ENCODE measurements at places on chromosomes 2 and 18.

DNA sequence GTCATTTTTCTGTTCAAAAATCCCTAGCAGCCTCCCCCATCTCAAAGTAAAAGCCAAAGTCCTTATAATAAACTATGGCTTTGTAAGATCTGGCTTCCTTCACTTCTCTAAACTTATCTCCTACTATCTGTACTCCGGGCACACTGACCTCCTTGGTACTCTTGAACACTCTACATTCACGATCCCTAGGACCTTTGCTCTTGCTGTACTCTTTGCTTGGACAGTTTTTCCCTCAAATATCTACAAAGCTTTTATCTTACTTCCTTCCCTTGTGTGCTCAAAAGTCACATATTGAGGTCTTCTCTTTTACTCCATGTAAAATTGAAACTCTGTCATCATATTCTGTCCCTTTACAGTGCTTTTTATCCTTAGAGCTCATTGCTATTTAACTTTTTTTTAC is 616.6 kb downstream of the IRS1 start:
- no peak for DNase-seq

DNA sequence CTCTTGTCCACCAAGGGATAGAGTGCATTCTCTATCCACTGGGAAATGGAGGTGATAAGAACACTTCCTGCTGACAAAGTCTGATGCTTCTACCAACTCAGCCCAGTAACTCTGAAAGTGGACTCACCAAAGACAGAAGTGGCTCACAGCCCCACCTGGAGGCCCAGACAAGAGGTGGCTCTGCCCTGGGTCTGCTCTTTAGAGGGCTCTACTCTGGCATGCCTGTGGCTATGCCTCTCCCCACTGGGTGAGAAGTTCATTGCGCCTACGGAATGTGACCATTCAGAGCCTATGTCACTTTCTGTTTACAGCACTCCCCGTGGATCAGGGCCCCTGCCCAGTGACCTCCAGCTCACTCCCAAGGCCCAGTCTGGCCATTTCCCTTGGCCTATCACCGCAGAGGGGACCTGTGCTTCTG is 13.5 kb upstream of the XDH start:
- DNase-seq, result no peak

DNA sequence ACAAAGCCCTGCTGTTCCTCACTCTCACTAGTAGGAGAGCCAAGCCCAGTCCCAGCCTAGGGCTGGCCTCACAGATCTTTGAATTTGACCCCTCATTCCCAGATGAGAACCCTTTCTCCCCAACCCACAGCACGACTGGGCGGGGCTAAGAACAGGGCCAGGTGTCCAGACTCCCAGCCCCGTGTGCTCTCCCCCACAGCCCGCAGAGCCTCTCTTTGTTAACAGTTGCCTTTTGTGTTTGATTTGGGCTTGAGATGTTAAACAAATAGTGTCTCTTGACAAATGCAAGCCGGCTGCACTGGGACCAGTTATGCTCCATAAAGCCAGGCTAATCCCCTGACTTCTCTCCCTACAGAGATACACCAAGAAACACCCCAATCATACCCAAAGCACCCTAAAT is 4.7 kb upstream of the KCNK3 start:
- DNase-seq, result no peak

DNA sequence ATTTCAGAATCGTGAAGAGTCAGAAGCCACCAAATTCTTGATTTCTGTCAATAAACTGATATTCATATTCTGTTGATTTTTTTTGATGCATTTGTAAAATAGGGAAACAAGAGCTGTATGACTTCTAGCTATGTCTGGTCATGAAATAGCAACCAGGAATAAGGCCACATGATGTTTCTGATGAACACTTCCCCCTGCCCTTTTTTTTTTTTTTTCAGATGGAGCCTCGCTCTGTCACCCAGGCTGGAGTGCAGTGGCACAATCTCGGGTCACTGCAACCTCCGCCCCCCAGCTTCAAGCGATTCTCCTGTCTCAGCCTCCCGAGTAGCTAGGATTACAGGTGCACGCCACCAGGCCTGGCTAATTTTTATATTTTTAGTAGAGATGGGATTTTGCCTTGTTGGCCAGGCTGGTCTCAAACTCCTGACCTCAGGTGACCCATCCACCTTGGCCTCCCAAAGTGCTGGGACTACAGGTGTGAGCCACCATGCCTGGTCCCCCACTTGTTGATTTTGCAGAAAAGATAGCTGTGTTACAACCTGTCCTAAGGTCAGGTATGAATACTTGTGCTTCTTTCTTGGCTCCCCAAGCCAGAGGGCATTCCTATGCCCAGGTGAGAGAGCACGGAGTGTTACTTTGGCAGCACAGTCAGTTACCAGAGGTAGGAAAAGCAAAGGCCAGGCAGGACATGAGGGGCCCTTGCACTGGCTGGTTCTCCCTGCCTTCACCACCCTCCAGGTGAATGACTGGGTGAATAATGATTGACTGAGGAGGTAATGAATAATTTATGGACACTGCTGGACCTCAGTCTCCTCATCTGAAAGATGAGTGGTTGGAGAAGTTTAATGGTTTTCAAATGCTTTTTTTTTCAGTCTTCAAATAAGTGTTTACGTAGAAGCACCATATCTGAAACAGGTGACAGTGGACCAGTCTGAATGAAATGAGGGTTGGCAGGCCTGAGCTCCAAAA is 39.6 kb downstream of the PAX8 start:
- DNase-seq, result no peak

- DNase-seq, result no peak
Observed at GRCh38 chr18:74951165-74951760, 257.7 kb downstream of the PTGR3 start.
